ENCODE measurements at places on chromosomes 2 and 18. TPM values are rescaled to one million over a fixed set of nuclear protein-coding genes. Genes with fewer than 3 reads are reported as not detected.
A peak's percentile ranks its signal among the peaks of the same experiment; 100 is the strongest.

DNA sequence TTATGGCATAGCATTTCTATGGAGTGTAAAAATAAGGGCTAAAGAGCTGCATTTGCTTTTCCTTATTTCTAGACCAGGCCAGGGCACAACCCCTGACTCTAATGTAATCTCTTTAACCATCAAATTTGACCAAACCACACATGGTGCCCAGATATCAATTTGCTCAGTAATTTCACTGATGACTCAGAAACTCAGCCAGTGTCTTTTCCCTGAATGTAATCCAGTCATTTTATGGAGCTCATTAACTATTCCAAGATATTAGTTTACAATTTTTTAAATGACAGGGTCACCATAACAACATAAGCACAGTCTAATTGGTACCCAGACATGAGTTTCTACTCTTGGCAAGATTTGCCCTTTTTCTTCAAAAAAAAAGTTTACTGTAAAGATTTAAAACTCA is 270.8 kb upstream of the AGAP1 start:
- no peaks in the 10 kb centered on the region for H3K27me3 ChIP-seq
- DNase-seq: no peak
- no peaks in the 10 kb centered on the region for H3K4me1 ChIP-seq
- H3K4me3 ChIP-seq: no peak overlapping the region
- no peaks in the 10 kb centered on the region for H3K36me3 ChIP-seq

DNA sequence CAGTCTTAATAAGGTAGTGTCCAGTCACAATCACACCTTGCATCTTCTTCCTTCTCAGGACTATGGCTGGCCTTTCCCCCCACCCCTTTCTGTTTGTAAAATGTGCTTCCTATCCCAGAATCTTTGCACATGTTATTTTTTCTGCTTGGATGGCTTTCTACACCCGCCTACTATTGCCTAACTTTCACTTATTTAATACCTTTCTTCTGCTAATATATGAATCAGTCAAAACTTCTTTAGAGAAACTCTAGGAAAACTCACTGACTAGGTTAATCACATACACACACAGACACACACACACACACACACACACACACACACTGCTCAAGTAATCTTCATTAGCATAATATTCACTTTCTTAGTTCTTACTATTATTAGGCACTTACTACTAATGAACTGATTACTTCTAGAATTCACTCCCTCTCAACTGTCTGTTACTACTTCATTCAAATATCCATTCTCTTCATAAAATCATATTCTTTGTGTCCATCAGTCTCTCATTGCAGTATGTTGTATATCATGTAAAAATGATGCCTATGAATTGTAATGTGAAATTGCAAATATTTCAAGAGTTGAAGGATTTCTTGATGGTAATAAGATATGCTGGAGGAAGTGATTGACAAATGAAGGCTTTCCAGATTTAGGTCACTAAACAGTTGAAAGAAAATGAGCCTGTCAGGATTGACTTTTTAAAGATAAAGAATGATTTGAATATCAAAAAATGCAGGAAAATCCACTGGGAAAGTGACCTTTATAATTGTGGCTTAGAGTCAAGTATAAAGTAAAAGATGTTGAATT is 51.2 kb downstream of the CLIP4 start:
- no peaks in the 10 kb centered on the region for H3K27me3 ChIP-seq
- H3K27ac ChIP-seq: no peak overlapping the region
- no peaks in the 10 kb centered on the region for H3K4me1 ChIP-seq
- peaks cover 24% of the 10 kb centered on the region for H3K36me3 ChIP-seq

DNA sequence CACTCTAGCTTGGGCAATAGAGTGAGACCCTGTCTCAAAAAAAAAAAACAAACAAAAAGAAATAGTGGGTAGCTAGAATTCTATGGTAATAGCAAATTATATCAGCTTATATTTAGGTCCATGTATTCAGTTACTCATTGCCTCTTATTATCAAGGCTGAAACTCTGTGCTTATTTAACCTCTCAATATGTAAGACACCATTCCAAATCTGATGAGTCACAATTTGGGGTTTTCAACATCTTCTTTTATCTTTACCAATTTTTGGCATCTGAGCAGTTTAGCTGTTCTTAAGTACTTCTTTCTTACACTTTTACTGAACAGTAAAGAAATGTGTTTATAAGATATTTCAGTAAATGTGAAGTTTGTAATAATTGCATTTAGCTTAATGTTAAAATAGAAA is 69.3 kb downstream of the TTC27 start:
- H3K36me3 ChIP-seq: peaks cover 3% of the 10 kb centered on the region
- no peak for DNase-seq
- no peak overlapping the region for H3K4me3 ChIP-seq
- no peak overlapping the region for H3K27ac ChIP-seq
- H3K27me3 ChIP-seq: no peaks in the 10 kb centered on the region

DNA sequence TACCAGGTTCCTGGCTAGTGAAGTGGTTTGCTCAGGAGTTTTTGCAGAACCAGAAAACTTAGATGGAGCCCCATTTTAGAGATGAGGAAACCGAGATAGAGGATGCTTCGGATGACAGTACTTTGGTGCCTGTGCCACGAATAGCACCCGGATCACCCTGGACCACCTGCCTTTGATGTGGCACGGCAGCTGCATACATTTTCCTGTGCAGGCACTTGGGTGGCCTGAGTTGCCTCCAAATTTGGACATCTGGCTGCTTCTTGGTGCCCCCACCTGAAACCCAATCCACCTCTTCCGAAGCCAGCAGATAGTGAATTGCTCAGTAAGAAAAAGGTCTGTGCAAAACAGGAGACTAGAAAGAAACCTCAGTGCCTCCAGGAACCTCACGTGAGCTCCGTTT is 140.6 kb upstream of the ID2 start:
- peak overlapping the region; percentile 6 for H3K27ac ChIP-seq
- H3K27me3 ChIP-seq: no peaks in the 10 kb centered on the region
- H3K4me1 ChIP-seq: peaks cover 52% of the 10 kb centered on the region
- H3K36me3 ChIP-seq: no peaks in the 10 kb centered on the region
- no peak for DNase-seq

- no peak overlapping the region for H3K27ac ChIP-seq
- no peaks in the 10 kb centered on the region for H3K27me3 ChIP-seq
- peak; percentile 5 for DNase-seq
- peaks cover 28% of the 10 kb centered on the region for H3K36me3 ChIP-seq
These were observed 99.9 kb downstream of the DYM start for GRCh38 chr18:49360582-49360981.

DNA sequence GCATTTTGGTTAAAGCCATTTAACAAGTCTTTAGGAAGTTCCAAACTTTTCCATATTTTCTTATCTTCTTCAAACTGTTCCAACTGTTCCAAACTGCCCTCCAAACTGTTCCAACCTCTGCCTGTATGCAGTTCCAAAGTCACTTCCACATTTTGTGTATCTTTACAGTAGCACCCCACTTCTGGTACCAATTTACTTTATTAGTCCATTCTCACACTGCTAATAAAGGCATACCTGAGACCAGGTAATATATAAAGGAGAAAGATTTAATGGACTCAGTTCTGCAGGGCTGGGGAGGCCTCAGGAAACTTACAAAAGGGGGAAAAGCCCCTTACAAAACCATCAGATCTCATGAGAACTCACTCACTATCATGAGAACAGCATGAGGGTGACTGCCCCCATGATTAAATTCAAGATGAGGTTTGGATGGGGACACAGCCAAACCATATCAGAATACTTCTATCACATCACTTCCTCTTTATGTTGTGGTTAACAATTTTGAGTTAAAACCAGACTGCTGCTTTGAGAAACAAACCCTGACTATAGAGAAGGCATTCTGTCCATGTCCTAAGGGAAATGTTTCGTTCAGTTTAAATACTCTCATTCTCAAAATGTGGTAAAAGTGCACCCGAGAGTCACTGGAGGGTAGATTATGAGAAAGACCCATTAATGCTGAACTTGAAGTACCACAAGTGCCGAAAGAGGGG is 11.0 kb downstream of the IL18R1 start:
- H3K27ac ChIP-seq: peak overlapping the region; percentile 68
- no peak for DNase-seq
- peaks cover 30% of the 10 kb centered on the region for H3K4me1 ChIP-seq
- H3K36me3 ChIP-seq: peaks cover 24% of the 10 kb centered on the region
- no peaks in the 10 kb centered on the region for H3K27me3 ChIP-seq

DNA sequence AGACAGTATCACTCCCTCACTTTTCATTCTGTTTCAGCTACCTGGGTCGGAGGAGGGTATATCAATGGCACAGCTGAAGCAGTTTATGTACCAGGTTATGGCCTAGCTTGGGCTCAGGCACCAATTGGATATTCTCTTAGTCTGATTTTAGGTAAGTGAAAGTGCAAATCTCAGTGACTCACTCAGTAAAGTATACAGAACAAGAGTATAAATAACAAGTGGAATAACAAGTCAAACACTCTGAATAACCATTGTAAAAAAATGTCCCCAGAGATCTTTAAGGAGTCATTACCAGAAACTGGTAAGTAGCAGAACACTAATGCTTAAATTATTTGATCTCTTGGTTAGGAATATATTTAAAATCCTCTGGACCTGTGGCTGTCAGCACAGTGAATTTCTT is 5.7 kb downstream of the SLC5A7 start:
- no peaks in the 10 kb centered on the region for H3K4me1 ChIP-seq
- DNase-seq: no peak

The RESP18 gene
- not detected for polyA plus RNA-seq

The ABCG8 gene
- polyA plus RNA-seq: not detected

The DNAJC5G gene
- polyA plus RNA-seq: not detected

The PROKR1 gene
- not detected for polyA plus RNA-seq

The KLHL14 gene
- not detected for polyA plus RNA-seq
